ENCODE measurements at places on chromosomes 5 and 9.

GRCh38 chr5:71932655-71933338 lies 174.5 kb upstream of the MAP1B start:
- DNase-seq = no peak

- DNase-seq = no peak
Observed at GRCh38 chr9:127181315-127181580, 58.8 kb upstream of the ANGPTL2 start.

- no peak for DNase-seq
Observed at GRCh38 chr9:7780261-7780988, 19.2 kb downstream of the DMAC1 start.

DNA sequence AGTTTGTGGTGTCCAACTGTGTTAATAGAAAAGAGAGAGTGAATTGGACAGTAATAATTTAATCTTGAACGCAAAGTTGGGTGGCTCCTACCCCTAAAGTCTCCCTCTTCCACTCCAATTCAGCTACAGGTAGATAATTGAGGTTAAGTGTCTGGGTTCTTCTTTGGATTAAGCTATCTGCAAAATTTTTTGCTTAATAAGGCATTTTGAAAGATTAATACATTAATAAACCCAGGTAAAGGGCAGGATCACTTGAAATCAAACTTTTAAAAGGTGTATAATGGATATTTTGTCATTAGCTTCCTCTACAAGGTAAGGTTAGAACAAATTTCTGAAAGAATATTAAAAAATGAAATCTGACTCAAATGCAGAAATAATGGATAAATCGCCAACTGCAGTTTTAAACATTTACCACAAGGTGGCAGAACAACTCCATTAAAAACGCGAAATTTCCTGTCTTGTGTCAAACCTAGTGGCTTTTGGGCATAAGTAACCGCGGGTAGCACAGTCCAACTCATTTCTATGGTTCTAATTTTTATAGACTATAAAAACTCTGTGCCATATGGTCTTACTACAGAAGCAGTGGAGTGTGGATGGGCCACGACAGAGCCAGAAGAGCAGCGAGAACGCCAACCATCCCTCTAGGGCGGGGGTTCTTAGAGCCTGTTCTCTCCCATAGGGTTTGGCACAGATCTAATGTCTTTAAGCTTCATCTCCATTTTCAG lies 276.5 kb downstream of the ARHGEF28 start:
- DNase-seq = no peak

DNA sequence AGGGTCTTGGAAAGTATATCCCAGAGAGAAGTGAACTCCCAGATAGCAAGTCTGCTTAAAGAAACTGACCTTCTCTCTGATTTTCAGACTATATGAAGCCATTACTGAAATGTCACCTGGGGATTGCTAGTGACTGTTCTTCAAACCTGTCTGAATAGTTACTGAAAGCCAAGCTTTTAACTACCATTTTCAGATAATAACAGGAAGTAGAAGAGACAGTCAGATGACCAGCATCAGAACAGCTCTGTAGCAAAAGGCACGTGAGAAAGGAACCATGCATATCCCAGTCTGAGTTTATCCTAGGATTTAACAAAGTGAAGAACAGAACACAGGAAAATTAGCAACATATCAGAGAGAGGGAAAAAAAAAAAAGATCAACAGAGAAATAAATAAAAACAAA lies 74.9 kb upstream of the SELENOP start:
- no peak for DNase-seq

DNA sequence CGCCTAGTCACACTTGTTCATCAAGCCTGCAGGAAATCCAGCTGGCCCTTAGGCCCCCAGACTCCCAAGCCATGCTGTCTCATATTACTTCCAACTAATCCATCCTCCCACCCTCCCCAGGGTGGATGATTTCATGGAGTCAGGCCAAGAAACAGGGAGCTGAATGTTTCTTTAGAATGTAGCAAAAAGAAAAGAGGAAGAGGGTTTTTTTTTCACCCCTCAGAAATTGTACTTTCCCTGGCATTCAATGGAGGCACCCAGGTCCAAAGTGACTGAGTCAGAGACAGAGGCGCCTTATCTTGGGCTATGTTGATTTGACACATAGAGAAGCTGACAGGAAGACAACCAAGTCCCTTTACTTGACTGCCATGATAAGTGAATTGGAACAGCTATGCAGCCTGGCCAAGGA lies 260.2 kb upstream of the NR4A3 start:
- DNase-seq = no peak

- no peak for DNase-seq
Observed at GRCh38 chr5:89450149-89450538, 567.2 kb upstream of the MEF2C start.

- DNase-seq = no peak
Observed at GRCh38 chr5:133238426-133239205, 186.8 kb downstream of the HSPA4 start.

DNA sequence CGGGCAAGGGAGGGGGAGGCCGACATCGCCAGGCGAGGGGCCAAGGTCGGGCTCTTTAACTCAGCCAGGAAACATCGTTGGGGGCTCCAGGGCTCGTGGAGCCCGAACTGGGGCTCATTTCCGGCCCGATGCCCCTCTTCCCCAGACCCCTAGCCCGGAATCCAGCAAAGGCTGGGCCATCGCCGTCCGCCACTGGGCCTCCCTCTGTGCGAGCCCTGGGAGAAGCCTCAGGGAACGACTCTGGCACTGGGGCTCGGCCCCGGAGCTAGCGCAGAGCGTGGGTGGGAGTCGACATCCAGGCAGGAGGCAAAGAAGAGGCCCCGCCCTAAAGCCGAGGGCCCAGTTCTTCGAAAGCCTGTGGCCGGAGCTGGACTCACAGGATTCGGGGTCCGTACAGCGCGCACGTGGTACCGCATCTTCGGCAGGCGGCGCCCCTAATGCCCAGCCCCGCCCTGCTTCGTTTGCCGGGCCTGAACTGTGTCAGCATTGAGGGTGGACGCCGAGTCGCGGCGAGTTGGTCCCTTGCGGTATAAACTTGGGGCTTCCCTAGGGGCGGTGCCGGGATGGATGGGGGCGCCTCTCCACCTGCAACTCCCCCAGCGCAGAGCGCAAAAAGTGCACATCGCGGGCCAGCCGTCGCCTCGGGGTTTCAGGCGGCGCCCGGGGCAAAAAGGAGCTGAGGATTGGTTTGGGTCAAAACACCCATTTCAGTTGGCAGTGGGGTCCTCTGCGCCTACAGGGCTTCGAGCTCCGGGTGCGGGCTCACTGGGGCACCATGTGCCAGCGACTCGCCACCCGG lies 3.6 kb upstream of the PAX5 start:
- no peak for DNase-seq

DNA sequence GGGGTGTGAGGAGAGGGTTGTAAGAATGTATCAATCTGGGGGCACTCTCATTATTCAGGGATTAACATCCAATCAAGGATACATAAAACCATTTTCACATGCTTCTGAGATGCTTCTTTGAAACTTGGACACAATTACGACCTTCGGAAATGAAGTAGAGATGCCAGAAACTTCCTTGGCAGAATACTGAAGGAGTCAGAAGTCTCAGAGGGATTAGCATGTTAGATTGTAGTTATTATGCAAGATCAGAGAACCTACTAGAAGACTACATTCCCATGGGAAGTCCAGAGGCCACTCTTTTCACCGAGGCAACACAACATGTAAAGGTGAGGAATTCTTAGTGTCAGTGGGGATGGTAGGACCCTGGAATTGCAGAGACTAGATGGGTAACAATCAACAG lies 5.1 kb upstream of the SLC22A4 start:
- no peak for DNase-seq

DNA sequence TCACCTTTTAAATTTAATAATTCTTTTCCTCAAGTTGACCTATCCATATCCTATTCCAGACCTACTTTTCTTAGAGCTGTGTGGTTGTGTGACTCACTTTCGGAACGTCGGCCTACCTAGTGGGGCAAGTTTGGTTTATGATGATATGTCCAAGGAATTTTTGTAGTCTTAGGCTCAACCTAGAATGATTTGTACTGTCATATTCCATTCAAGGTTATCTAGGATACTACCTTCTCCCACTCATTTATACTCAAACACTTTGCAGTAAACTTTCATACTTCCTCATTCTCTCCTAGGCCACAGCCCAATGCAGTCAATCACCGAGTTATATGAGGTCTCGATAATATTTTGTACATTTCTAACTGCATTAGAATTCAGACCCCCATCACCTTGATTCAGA lies 61.9 kb downstream of the PIK3R1 start:
- no peak for DNase-seq

DNA sequence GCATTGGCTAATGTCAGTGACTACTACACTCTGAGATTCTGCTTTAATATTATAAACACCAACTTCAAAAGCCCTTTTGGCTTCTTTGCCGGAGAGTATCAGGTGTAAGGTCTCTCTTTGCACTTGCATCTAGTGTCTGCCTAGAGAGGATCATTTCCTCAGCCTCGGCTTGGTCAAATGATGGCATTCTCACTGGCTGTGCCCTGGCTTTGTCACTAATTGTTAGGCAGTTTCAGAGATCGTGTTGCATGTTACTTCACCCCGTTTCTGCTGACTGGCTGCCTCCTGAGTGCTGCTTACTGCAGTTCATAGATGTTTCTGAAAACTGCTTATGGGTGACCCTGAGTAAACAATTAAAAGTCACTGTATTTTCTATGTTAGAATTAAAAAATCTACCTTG lies 48.8 kb downstream of the SLC1A3 start:
- no peak for DNase-seq

GRCh38 chr9:38090170-38090569 lies 21.1 kb upstream of the SHB start:
- DNase-seq = no peak

DNA sequence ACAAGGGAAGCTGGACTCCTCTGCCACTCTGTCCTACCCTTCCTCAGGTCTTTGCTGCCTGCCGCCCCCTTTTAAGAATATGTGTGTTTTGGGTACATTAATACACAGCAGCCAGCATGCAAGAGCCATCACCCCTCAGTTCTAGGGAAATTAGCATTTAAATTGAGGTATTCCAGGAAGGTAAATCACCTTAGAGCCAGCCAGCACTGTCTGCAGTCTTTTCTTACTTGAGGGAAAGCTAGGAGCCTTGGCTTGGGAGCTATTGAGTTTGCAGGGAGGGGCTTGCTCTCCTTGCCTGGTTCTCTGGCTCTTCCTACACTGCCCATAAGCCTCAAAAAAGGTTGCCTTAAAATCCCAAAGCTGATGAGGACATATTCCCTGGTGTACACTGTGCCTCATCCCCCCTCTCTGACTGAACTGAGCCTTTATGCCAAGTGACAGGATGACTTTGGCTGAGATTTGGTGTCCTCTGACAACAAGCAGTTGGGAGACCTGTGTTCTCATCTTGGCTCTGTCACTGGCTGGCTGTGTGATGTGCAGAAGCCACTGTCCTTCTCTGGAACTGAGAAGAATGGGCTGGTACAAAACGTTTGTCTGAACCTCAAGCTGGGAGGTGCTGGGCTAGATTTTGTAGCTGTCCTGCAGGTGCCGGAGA lies 54.1 kb downstream of the TRIM32 start:
- DNase-seq = no peak

DNA sequence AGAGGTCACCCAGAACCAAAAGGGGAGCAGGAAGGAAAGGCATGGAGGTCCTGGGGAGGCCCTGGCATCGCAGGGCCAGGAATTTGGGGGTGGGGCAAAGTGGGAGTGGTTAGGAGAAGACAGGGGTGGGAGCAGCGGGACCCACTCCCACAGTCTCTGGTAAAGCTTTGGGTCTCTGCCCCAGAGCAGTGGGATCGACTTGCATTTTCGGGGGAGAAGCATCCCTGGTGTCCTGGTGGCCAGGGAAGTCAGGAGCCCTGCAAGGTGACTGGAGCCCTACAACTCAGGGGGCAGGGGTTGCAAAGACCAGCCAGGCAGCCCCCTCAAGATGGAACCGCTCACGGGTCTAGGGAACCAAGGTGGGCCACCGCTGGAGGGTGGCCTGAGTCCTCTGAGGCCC lies 22.4 kb upstream of the GTF3C5 start:
- no peak for DNase-seq

DNA sequence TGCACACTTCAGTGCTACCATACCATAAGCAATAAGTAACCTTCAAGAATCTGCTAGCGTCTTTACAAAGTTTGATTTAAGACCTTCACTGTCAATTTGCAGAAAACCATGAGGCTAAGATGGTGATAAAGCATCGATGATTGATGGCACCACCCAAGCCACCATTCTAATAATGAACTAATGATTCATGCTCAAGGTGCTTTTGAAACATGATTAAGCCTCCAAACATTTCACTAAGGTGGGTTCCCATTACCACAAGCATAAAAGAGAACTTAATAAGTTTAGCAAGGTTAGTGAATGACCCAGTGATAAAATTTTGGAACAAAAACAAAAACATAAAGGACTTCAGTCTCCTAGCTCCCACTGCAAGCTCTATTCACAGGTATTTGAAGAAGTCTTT lies 214.7 kb downstream of the FBXL17 start:
- no peak for DNase-seq

DNA sequence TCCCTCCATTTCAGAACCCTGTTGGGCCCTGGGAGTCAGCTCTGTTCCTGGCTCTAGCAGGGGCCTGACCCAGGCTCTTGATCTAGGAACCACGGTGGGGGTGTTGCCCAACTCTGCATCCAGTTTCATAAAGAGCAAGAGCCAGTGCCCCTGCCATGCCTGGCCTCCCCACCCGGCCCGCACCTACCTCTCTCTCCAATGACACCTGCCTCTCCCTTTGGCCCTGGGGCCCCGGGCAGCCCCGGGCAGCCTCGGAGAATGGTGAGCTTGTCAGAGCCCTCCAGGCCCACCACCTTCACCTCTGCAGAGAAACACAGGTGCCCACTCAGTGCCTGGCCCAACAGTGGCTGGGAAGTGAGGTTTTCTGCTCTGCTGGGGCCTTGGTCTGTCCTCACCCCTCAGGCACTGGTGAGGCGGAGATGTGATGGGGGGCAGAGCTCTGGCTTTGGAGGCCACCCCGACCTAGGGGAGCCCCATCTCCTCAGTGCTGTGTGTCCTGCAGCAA lies 1.5 kb downstream of the FCN1 start:
- no peak for DNase-seq

DNA sequence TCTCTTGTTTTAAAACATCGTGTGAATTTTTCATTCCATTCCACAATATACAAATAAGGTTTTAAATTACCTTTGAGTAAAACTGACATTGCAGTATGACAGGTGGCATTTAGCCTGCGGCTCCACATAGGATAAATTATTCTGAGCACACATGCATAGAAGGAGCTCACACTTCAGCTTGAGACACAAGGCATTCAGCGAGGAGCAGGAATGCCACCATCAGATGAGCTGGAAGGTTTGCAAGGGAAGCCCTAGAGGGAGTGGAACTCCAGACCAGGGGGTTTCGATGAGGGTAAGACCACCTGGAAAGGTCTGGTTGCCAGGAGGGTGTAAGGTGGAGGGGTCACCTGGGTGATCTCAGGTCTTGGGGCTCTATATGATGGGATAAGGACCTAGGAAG lies 259.0 kb upstream of the ADRA1B start:
- DNase-seq = no peak

- DNase-seq = no peak
Observed at GRCh38 chr5:1292139-1292538, 2.7 kb downstream of the TERT start.

DNA sequence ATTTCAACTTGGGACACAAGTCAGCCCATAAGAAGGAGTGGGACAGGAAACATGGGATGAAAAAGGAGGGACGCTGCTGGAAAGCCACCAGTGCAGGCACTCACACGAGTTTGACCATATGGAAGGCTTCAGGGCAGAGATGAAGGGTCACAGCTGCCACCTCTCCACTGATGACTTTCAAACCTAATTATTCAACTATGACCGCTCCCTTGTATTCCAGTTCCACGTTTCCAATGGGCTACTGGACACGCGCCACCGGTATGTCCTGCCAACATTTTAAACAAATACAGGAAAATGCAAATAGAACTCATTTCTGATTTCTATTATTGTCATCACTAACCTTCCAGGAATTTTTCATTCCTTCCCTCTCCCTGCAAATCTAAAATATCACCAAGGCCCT lies 134.7 kb downstream of the SLC1A3 start:
- DNase-seq = no peak
